H54 (cell line): ENCODE measurements at places on chromosomes 7 and 10.
A peak's percentile ranks its signal among the peaks of the same experiment; 100 is the strongest.

- DNase-seq, result no peak
These were observed 707.8 kb downstream of the XPNPEP1 start for GRCh38 chr10:109215291-109216075.

DNA sequence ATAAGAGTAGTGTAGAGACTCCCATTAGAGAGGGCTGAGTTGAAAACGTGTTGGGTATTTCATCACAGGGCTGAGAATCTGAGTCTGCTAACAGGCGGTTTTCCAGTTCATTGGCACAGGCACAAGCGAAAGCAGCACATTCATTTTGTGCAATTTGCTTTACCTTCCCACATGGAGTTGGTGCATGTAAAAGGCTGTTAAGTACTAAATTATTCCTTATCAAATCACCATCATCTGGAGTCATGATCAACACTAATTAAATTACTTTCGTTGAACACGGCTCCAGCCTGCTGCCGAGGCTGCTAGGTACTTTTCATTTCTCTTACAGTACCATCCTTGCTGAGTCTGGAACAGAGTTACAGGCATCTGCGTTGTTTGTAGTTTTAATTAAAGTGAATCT, 43.8 kb downstream of the ETV1 start:
- DNase-seq, result no peak

DNA sequence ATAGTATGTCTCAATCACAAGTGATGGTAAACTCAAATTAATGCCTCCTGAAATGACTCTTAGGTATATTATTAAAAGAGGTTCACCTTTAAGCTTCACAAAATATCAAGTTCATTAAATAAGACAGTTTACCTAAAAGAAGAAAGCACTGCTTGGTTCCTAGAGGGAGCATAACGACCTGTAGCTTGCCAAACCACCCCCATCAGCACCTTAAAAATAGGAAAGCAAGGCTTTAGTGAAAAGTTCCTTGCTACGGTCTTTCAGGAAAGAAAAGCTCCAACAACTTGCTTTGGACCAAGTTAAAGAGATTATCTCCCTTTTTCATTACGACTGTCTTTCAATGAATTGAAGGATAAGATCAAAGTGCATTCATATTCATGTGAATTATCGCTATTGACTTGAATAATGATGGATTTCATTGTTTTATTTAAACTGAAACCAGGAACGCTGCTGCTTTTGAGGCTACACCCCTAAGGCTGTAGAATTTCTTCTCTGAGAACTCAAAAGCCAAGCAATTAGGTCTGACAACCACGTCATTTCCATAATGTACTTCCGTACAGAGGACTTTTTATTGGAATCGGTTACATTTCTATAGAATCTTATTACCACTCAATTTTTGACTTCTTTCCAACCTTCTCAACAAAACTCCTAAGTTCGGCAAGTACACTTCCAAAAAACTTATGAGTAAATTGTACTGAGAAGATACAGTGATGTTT, 7.0 kb upstream of the SPAG6 start:
- no peak for DNase-seq

GRCh38 chr10:101067356-101068083, 5.7 kb downstream of the KAZALD1 start:
- peak; percentile 57 for DNase-seq
